ENCODE measurements at places on chromosomes 12 and 14.

DNA sequence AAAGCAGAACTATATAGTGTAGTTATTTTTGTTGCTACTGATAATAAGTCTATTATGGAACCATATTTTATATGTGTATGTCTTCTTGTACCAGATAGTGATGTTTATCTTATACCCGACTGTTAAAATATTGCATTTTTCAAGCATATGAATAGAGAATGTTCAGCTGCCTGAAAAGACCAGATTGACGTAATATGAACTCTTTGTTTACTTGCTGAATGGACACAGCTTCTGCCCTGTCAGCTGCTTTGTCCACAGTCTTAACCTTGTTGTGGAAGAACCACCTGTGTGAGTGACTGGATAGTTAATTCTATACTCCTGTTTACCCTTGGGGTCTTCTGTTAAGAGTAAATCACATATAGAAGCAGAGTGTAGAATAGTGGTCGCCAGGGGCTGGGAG is 109.3 kb downstream of the LGR5 start:
- no peak for DNase-seq

DNA sequence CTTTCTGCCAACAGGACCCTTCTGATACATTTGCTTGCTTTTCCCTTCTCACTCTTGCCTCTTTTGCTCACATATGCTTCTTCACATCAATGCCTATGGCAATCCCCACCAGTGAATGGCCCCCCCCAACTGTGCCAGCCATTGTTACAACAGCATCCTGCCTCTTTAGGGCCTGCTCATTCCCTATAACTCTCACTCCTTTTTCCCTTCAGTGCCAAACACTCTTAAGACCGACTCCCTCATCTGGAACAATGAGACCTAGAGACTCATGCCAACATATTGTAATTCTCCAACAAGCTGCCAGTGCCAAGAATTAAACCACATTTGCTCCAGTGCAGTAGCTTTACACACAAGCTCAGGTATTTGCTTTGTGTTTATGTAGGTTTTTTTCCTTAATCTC is 189.0 kb downstream of the SOX5 start:
- DNase-seq: no peak

- DNase-seq: no peak
Measured at GRCh38 chr12:64991121-64991611, 129.9 kb downstream of the WIF1 start.

DNA sequence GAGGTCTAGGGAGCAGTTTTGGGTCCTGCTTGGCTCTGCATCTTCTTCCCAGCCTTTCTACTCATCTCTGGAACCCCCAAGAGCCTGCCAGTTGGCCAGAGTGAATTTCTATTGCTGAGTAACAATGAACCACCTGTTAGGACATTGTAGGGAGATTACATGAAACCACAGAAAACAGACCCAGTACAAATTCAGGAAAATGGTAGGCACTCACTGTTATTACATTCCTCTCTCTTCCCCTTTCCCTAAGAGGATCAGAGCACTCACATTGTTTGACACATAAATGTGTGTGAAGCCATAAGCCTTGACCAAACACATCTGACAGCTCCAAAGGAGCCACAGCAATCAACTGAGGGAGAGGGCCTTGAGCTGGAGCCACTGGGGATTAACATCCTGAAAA is 216.1 kb downstream of the TMEM132D start:
- no peak for DNase-seq

DNA sequence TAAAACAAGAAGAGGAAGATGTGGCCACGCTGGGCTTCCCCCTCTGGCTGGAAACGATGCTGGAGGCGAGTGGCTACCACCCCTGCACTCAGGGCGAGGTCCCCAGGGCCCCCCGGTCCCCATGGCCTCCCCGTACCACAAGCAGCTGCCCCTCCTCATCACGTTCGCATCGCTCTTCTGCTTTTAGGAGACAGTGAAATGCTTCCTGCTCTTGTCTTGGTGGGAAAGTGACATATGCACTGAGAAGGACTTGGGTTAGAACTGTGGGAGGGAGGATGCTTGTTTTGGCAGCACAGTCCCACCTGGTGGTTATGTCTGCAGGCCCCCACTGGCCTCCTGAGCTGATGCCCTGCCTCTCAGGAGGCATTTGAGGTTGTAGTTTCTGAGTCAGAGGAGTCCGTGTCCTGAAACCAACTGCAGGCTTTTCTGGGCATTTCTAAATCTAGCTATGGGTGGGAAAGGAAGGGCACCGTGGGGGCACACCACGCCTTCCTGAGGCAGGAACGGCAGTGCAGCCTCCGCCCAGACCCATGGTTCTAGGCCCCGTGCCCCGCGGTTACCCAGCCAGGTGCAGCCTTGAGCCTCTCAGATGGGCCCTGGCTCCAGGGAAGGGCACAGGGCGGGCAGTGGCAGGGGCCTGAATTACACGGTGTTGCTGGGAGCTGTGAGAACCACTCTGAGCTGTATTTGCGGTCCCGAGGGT is 139.3 kb downstream of the ADGRD1 start:
- DNase-seq: peak; percentile 12

DNA sequence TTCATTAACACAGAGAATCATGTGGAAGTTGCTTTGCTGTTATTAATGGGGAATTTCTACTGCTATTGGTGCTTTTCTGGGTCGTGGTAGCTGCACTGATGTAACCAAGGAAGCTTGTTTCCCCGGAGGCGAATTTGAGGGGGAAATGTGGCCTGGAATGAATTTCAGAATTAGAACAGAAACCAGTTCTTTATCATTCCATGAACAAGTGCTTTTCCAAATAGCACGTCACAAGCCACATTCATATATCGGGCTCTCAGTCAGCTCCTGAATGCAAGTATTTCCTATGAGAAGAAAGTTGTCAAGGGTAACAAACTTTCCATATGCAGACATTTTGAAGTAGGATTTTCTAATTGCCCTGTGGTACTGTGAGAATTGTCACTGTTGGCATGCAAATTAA is 1353.2 kb downstream of the AACS start:
- DNase-seq: no peak

- DNase-seq: no peak
Measured at GRCh38 chr14:28157887-28158791, 608.4 kb upstream of the FOXG1 start.

GRCh38 chr12:15701631-15702156 is 87.5 kb downstream of the EPS8 start:
- no peak for DNase-seq

GRCh38 chr12:43370263-43370662 is 181.7 kb downstream of the ADAMTS20 start:
- no peak for DNase-seq

DNA sequence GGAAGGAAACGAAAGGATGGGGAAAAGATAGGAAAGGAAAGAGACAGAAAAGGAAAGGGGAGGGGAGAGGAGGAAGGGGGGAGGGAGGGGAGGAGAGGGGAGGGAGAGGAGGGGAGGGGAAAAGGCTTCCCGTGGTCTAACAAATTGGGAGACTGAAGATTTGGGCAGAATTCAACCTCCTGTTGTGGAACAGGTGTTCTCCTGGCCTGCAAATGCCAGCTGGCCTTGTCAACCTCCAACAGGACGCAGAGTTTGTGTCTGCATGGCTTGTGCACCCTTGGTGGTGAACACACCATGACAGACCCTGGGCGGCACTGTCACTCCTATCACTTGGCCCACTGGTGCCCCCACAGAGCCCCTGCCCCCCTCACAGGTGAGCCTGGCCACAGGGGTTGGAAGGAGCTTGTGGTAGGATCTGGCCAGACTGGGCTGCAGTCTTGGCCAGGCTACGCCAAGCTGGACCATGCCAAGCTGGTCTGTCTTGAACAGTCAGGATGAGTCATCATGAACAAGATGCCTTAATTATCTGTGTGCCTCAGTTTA is 321.6 kb downstream of the BCL11B start:
- no peak for DNase-seq

DNA sequence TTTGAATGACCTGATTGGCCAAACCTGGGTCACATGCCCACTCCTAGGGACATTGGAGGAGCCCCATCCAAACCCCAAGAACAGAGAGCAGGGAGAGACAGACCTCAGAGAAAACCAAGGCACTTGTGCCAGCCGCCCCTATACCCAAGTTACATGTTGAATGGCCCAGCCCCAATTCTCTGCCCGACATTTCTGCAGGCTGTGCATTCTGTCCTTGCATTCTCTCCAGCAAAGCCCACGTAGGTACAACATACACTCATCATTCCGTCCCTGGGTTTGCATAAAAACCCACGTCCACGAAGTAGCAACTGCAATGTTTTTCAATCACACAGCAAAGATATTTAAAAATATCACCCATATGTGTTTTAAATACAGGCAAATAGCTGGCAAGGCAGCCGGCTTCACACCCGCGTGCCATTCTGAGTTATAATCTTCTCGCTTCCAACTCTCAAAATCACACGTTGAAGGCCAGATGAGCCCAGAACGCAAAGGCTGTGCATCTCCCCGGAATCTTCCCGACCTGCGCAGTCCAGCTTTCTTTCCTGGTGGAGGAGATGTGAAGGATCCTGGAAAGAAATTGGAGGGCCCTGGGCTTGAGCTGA is 91.7 kb upstream of the MYL2 start:
- DNase-seq: no peak

DNA sequence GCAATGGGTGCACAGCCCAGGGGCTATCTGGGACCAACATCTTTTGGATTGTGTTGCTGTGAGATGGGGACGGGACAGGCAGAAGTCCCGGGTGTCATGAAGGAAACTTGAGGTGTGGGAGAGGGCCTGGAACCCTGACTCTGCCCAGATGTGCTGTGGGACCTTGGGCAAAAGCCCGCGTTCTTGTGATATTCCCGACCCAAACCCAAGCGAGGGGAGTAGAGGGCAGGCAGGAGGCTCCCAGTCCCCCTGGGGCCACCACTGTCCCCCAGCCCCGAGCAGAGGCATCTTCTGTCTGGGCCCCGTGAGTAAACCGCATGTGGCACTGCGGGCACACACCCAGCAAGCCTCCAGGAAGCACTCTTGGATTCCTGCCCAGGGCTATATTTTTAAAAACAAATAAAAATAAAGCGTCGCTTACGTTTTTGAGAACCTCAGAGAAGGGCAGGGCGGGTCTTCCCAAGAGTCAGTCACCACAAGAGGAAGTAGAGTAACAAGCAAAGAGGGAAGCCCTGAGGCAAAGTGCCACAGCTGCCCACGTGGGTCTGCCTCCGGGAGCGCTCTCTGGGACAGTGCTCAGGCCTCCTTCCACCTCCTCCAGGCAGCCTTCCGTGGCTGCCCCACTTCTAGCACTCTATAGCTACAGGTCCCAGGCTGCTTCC is 39.5 kb downstream of the BEGAIN start:
- peak; percentile 53 for DNase-seq

DNA sequence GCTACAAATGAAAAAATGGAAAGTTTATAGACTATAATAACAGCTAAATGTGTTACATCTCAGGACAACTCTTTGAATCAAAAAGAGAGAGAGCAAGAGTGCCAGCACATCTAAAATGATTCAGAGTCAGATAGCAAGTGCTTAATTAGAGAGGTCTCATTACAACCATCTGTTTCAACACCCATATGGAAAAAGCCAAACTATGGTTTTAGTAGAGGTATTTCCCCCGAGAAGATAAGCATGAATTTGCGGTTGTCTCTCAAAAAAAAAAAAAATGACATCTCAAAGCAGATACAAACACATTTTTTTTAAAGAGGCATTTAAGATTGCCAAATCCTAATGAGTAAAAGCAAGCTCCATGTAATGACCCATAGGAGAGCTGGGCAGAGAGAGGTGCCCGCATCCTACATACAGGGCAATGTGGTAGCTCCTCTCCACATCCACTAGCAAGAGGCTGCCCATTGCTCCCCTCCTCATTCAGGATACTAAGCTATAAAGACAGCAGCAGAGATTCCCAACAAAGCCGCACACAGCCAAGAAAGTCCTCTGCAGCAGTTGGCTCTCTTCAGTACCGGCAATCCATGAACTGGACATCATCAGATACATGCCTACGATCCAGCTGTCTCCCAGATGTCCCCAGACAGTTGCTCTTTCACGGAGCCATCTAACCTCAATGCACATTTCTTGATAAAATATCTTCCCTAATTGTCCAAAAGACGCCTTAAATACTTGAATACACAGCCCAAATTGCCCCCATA is 100.4 kb downstream of the EFCAB11 start:
- no peak for DNase-seq

- no peak for DNase-seq
Measured at GRCh38 chr12:7017870-7018349, 366 bp downstream of the LPCAT3 start.

GRCh38 chr12:42741771-42742510 is 152.4 kb upstream of the PRICKLE1 start:
- DNase-seq: no peak

- DNase-seq: no peak
Measured at GRCh38 chr12:122459211-122459610, 36.7 kb upstream of the CLIP1 start.

DNA sequence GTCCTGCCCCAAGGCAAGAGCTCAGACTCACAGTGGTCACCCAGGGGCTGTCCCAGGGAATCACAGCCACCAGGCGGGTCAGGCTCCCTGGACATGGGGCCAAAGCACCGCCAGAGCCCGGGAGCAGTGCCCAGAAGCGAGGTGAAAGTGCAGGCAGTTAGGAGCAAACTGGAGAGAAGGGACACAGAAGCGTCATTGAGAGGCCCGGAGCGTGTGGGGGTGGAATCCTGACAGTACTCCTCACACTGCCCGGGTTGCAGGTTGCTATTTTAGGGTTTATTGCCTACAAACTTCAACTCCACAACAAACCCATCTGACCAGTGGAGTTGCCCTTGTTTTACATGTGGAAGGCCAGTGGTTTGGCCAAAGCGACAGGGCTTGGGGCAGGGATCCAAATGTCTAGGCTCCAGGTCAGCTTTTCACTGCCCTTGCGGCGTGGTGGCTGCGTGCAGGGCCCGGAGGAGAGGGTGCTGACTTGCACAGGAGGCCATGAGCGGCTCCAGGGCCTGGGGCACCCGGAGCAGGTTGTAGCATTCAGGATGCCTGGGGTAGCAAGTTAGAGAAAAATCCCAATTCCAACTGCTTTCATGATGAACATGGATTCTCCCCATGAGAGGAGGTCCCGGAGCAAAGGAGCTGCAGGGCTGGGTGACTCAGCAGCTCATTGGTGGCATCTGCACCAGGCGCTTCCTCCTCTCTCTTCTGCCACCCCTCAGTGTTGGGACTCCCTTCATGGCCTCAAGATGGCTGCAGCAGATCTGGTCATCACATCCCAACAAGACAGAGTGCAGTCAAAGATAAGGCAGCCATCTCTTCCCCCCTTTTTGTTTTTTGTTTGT is 112.3 kb upstream of the NCOR2 start:
- DNase-seq: no peak

DNA sequence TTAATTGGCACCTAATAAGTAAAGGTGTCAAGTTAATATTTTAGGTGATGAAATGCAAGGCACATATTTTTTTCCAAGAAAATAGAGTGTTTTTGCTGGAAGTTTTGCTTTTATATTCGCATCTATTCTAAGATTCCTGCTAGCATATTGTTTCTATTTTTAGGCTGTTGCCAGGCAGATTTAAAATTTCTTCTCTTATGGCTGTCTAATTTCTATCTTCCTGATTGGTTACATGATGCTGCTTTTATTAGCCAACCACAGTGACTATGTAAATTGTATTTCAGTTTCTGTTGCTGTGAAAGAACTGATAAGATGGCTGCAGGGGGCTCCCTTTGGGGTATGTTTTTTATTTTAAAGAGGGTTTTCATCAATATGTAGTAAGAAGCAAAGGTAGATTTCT is 42.7 kb downstream of the ATF7IP start:
- peak; percentile 60 for DNase-seq

GRCh38 chr12:55970775-55971174 is 3.1 kb upstream of the RAB5B start:
- no peak for DNase-seq

- DNase-seq: no peak
Measured at GRCh38 chr14:44736326-44736725, 225.4 kb downstream of the KLHL28 start.

- DNase-seq: no peak
Measured at GRCh38 chr12:94095618-94096017, 52.8 kb upstream of the PLXNC1 start.

- no peak for DNase-seq
Measured at GRCh38 chr14:21090940-21091663, 7.4 kb downstream of the ZNF219 start.

- DNase-seq: no peak
Measured at GRCh38 chr14:37610945-37611523, 15.6 kb downstream of the TTC6 start.
